ENCODE measurements at places on chromosomes 4 and X.

- no peaks in the 10 kb centered on the region for H3K4me1 ChIP-seq
- DNase-seq = no peak
- no peak overlapping the region for H3K4me3 ChIP-seq
- H3K27me3 ChIP-seq = no peaks in the 10 kb centered on the region
Observed at GRCh38 chrX:67892401-67892800, 348.6 kb downstream of the AR start.

DNA sequence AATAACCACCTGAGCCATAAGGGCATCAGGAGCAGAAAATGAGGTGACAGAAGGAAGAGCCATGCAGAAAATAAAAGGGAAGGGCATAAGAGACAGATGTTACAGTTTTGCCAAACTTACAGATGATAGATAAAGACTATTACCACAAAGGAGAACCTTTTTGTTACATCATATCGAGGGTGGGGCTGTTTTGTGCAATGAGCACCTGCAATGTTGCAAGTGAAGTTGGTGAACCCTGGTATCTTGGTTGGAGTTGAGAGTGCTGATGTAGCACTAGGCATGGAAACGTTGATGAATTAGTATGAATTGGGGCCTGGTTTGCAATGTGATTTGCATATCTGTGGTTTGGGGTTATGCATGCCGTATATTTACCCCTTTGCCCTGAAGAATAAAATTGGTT lies 119.8 kb upstream of the TEX13D start:
- H3K4me1 ChIP-seq = no peaks in the 10 kb centered on the region
- DNase-seq = no peak
- H3K36me3 ChIP-seq = no peaks in the 10 kb centered on the region
- no peak overlapping the region for H3K27ac ChIP-seq
- H3K4me3 ChIP-seq = no peak overlapping the region

DNA sequence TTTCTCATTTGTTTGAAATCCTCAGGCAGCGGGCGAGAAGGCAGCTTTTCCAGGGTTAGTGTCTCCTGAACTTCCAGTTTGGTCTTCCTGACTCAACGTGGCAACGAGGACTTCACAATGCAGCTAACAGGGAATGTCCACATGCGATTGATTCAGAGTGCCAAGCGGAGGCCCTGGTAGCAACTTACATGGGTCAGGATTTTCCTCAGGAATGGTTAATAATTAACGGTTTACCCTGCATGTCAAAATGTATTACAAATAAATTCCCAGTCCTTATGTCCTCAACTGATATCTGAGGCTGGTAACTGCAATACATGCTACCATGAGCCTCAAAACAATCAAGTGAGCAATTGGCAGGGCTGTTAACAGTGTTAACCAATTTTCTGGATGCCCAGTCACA lies 67.2 kb downstream of the MAP3K15 start:
- H3K27ac ChIP-seq = no peak overlapping the region
- no peak overlapping the region for H3K4me3 ChIP-seq
- no peaks in the 10 kb centered on the region for H3K4me1 ChIP-seq
- DNase-seq = no peak
- no peaks in the 10 kb centered on the region for H3K27me3 ChIP-seq

DNA sequence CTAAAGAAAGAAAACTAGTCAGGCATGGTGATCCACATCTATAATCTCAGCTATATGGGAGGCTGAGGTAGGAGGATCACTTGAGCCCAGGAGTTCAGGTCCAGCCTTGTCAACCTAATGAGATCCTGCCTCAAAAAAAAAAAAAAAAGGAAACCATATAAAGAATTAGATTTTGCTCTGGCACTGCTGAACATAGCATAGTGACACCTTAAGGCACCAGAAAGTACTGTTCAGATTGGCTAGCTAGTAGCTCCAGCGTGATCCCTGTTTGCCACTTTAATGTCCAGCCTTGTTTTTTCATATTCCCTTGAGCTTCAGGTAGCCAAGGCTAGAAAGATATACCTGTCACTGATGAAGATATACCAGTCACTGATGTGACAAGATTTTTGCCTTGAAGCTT lies 34.1 kb downstream of the EXOC1 start:
- H3K4me3 ChIP-seq = no peak overlapping the region
- H3K4me1 ChIP-seq = no peaks in the 10 kb centered on the region
- H3K27ac ChIP-seq = no peak overlapping the region
- peaks cover 3% of the 10 kb centered on the region for H3K36me3 ChIP-seq
- DNase-seq = no peak

- H3K27ac ChIP-seq = no peak overlapping the region
- H3K4me1 ChIP-seq = no peaks in the 10 kb centered on the region
- H3K4me3 ChIP-seq = no peak overlapping the region
Observed at GRCh38 chr4:119490335-119490734, 138.3 kb downstream of the PDE5A start.

DNA sequence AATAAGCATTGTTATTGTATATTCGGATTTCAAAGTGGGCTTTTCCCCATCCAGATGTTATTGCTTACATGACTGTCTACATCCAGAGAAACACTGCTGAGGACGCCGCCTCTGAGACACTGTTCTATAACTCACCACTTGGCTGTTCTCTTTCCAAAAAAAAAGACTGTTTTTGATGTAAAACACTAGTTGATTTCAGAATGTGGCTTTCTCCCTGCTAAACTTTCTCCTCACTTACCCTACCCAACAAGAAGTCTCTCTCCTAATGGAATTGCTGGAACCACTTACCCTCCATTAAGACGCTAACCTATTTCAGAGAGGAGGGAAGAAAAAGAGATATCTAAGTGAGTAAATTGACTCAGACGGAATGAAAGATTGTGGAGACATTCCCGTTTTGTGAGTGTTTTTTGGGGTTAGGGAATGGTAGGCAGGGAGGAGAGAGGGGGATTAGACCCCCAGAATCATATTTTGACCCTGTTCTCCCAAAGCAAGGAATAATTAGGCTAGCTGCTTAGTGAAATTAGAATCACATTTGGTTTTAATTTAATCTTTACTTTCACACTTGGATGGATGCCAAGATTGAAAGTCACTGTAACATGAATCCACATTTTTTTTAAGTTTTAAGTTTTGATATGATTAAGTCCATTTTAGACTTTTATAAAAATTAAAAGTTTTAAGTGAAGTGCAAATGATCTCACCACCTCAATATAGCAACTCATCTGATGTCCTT lies 174.9 kb downstream of the CHIC2 start:
- no peak for DNase-seq
- no peak overlapping the region for H3K27ac ChIP-seq
- no peaks in the 10 kb centered on the region for H3K27me3 ChIP-seq
- no peaks in the 10 kb centered on the region for H3K4me1 ChIP-seq
